ENCODE measurements at places on chromosomes 1 and 21.

DNA sequence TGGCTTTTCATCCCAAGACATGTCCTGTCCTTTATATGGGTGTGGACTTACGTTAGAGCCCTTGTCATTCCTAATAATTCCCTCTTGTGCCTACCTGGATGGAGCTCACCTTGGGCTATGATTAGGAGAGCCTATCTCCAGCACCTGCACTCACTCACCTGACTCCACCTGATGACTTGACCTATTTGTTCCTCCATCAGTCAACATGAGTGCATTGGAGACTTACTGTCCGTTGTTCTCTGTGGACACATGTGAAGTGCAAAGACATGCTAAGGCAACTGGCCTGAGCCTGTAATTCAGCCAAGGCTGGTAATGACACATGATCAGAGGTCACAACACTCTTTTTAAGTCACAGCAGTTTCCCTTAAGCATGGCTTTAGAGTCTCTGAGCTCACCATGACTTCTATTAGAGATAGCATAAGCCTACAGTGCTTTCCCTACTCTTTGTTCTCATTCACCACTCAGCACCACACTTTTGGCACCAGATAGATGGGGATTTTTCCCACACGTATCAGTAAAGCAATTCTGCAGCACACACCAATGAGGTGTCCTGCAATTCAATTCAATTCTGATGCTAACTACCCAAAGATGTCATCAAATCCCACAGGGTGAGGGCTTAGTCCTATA lies 9.4 kb downstream of the KCNE1 start:
- no peaks in the 10 kb centered on the region for H3K4me1 ChIP-seq
- no peak overlapping the region for H3K4me3 ChIP-seq
- no peak for DNase-seq
- no peaks in the 10 kb centered on the region for H3K27me3 ChIP-seq

DNA sequence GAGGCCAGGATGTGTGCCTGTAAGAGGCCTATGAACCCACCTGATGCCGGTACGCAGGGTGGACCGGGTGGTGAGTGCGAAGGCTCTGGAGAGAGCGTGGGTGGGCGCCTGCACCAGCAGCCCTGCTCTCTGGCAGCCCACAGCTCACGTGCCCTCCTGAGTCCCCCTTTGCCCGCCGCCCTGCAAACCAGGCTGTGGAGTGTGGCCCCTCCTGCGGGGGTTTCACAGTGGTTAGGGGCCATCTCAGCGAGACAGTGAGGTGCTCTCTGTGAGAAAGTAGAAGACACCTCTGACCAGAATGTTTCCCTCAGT lies 22.3 kb downstream of the RHBG start:
- H3K4me1 ChIP-seq, result peaks cover 4% of the 10 kb centered on the region
- no peak overlapping the region for H3K4me3 ChIP-seq
- H3K27ac ChIP-seq, result no peak overlapping the region
- DNase-seq, result no peak
- H3K36me3 ChIP-seq, result no peaks in the 10 kb centered on the region
- H3K27me3 ChIP-seq, result no peaks in the 10 kb centered on the region

DNA sequence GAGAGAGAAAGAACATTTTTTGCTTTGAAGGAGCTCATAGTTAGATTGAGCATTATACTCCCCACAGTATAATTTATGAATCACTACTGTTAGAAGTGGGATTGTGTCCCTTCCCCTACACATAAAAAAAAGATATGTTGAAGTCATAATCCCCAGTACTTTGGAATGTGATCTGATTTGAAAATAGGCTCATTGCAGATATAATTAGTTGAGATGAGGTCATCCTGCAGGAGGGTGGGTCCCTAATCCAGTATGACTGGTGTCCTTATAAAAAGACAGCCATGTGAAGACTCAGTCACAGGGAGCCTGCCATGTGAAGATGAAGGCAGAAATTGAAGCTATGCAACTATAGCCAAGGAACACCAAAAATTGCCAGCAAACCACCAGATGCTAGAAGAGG lies 76.4 kb downstream of the TGFB2 start:
- H3K4me1 ChIP-seq, result no peaks in the 10 kb centered on the region
- no peak for DNase-seq
- H3K4me3 ChIP-seq, result no peak overlapping the region

GRCh38 chr1:195053478-195053877 lies 1554.8 kb downstream of the KCNT2 start:
- no peak overlapping the region for H3K4me3 ChIP-seq
- H3K4me1 ChIP-seq, result no peaks in the 10 kb centered on the region
- no peaks in the 10 kb centered on the region for H3K36me3 ChIP-seq
- no peak overlapping the region for H3K27ac ChIP-seq

DNA sequence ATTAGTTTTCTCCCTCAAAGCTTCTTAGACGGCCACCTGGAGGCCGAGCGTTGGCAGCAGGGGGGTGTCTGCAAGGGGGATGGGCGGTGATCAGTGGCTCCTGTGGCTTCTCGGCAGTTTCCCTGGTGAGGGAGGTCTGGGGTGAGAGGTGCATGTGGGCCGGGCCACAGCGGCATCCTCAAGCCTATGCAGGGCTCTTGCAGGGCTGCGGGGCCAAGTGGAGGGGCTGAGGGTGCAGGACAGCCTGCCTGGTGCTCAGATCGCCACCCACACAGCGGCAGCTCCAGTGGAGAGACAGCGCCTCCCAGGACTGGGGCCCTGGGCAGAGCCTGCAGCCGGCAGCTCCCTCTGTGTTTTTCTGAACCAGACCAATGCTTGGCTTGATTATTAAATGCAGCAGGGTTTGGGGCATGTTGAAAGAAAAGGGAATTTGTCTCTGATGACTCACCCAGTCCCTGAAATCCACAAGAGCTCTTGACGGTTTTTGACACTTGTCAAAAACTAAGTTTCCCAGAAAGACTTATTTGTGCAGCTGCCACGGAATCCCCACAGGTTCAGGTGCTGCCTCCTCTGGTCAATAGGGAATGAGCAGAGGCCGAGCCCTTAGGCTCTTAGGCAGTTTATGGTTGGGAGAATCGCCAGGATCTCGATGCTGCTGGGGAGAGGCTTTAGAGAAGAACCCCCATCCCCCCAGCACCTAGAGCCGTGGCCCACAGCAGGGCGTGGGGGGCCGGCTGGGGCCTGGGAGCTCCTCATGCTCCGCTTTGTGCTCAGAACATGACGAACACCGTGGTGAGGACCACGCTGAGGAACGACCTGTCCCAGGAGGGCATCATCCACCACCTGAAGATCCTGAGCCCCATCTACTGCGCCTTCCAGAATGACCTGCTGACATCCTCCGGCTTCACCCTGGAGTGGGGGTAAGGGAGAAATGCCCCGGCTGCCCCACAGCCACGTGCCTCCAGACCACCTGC lies 54.7 kb downstream of the UMODL1 start:
- H3K4me3 ChIP-seq, result no peak overlapping the region
- no peaks in the 10 kb centered on the region for H3K36me3 ChIP-seq
- no peak for DNase-seq
- H3K4me1 ChIP-seq, result no peaks in the 10 kb centered on the region
- H3K27ac ChIP-seq, result no peak overlapping the region
- H3K27me3 ChIP-seq, result no peaks in the 10 kb centered on the region

GRCh38 chr1:155170806-155171205 lies 2.3 kb downstream of the KRTCAP2 start:
- H3K4me3 ChIP-seq, result no peak overlapping the region
- no peak overlapping the region for H3K27ac ChIP-seq
- DNase-seq, result no peak

DNA sequence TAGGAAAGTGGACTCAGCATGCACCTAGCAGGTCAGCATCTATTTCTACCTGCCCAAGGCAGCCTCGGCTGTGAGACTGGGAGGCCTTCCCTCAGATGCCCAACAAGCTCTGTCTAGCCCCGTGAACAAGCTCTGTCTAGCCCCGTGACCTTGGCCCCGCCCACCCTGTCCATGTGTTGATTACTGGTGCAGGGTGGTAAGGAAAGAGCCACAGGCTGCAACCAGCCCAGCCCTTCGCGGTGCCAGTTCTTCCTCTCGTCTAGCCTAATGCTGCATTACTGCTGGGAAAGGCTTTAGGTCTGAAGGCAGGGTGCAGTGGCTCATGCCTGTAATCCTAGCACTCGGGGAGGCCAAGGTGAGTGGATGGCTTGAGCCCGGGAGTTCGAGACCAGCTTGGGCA lies 2.2 kb downstream of the GPR153 start:
- peaks cover 9% of the 10 kb centered on the region for H3K4me1 ChIP-seq
- H3K36me3 ChIP-seq, result no peaks in the 10 kb centered on the region
- no peak overlapping the region for H3K4me3 ChIP-seq
- H3K27ac ChIP-seq, result no peak overlapping the region

- no peaks in the 10 kb centered on the region for H3K4me1 ChIP-seq
- H3K36me3 ChIP-seq, result no peaks in the 10 kb centered on the region
- H3K4me3 ChIP-seq, result no peak overlapping the region
- no peak overlapping the region for H3K27ac ChIP-seq
- no peak for DNase-seq
Observed at GRCh38 chr1:154888757-154889156, 18.7 kb upstream of the KCNN3 start.

DNA sequence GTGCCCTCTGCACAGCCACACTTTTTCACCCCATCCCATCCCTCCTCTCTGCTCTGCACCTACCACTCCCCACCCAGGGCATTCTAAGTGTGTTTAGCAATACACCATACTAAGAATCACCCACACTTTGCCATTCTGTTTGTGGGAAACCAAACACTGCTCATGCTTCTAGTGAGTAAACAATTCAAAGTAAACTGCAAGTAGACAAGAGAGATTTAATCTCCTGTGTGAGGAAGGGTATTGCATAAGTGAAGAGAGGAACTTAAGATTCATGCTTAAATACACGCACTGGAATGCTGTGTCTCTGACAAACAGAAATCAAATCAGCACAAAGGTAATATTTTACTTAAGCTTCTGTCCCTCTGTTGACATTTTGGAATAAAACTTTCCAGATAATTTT lies 4.8 kb upstream of the EDARADD start:
- H3K4me3 ChIP-seq, result no peak overlapping the region
- H3K27ac ChIP-seq, result no peak overlapping the region
- DNase-seq, result no peak
- no peaks in the 10 kb centered on the region for H3K36me3 ChIP-seq

- H3K27me3 ChIP-seq, result no peaks in the 10 kb centered on the region
- no peak overlapping the region for H3K4me3 ChIP-seq
- H3K27ac ChIP-seq, result no peak overlapping the region
- no peaks in the 10 kb centered on the region for H3K4me1 ChIP-seq
Observed at GRCh38 chr1:102593276-102593675, 515.0 kb downstream of the COL11A1 start.

Data from uterus (tissue), 4 donors.